Activated naive CD4-positive, alpha-beta T cell treated with anti-CD3 and anti-CD28 coated beads for 36 hours (primary cell): ENCODE measurements at places on chromosomes 16 and 17. TPM values are rescaled to one million over a fixed set of nuclear protein-coding genes. Genes with fewer than 3 reads are reported as not detected.

TBC1D3H gene
- not detected for total RNA-seq

NKD1 gene
- 3.2 TPM for total RNA-seq

TLCD2 gene
- total RNA-seq = 0.05 TPM

- DNase-seq = peak; percentile 48
Observed at GRCh38 chr16:71722801-71723536, 1.5 kb downstream of the PHLPP2 start.

MYO15A gene
- 0.40 TPM for total RNA-seq

DNA sequence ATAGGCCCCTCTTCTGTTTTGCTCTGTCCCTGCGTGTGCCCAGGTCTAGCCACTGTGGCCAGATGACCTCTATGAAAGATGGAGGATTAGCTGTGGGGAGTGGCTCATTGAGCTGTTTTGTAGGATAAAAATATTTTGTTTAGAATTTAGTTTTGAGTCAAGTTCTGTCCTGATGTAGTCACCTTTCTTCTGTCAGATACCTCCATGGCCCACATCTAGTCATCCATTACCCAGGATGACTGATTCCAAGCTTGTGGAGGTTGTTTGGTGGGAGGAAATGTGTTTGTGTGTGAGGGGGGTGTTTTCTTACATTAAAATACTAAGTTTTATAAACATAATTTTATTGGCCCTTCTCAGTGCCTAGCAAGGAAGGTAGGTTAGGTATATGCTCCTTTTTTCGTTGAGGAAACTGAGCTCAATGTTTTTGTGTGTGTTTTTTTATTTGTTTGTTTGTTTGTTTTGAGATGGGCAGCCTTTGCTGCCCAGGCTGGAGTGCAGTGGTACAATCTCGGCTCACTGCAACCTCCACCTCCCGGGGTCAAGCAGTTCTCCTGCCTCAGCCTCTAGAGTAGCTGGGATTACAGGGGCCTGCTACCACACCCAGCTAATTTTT, 16.3 kb downstream of the SNX11 start:
- no peak for DNase-seq

DNA sequence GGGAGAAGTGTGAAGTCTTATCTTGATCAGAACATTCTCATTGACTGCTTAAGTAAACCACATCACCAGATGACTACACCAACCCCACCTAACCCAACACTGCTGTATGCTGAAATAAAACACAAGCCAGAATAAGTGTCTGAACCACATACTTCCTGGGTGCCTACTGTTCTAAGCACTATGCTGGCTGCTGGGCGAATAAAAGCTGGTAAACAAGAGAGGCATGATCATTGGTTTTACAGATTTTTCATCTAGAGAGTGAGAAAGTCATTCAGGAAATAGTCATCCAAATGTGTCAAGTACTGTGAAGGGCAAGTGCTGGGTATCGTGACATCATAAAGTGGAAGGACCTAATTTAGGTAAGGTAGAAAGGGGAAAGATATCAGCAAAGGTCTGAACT, 199.0 kb upstream of the SOX9 start:
- DNase-seq = no peak
